ENCODE measurements at places on chromosomes 3 and 15.

- no peak for DNase-seq
These were observed 29.7 kb downstream of the ARNT2 start for GRCh38 chr15:80433836-80434235.

GRCh38 chr15:84937144-84937543 is 44.5 kb upstream of the PDE8A start:
- DNase-seq = no peak

GRCh38 chr3:124832782-124833709 is 54.1 kb downstream of the ITGB5 start:
- DNase-seq = no peak

- no peak for DNase-seq
These were observed 63.4 kb downstream of the PPARG start for GRCh38 chr3:12352253-12352652.

DNA sequence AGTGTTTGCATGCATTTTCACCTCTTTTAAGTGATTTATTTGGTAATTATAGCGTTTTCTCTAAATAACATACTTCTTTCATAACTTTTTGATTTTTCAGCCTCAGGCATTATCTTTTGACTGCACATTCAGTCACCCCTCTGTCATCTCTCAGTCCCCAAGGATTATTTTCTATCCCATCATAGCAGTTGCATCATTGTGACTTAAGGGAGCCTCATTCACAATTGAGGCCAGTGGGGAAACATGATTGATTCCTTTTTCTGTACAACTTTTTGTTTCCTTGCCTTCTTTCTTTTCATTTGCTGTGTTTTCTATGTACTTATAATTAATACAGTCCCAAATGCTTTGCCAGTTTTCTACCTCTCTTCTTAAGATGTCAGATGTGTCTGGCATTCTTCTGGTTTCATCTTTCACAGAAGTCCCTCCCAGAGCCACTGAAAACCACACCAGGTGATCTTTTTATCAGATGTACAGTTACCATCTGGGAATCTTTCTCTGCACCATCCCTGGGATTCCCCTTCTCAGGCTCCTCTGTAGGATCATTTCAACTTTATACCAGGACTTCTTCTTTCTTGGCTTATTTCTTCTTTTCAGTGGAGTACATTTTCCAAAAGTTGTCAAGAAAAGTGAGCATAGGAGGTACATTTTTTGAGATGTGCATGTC is 151.4 kb downstream of the RAP2B start:
- no peak for DNase-seq

DNA sequence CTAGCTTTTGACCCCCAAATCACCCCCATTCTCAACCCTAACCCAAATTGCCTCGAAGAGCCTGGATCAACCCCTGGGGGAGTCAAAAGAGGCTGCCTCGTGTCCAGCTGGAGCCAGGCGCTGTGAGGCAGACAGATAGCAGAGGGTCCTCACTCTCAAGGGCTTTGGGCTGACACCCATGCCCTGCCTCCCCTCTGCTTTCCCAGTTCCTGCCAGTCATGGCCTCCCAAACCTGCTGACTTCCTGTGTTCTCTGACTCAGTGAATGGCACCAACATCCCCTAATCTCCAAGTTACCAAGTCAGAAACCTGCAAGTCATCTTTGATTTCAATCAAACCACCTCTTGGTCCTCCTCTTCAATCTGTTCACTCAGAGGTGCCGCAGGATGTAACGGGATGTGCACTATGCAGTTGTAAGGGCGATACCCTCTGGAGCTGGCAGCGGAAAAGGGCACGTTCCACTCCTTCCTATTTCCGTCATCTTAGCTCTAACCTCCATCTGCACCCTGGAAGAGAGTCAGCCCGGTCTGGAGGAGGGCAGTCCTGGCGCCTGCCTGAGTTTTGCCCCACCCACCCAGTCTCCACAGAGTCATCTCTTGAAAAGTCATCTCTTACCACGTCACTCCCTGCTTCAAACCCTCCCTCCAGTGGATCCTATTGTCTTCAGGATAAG is 52.4 kb upstream of the FAM174B start:
- DNase-seq = no peak

DNA sequence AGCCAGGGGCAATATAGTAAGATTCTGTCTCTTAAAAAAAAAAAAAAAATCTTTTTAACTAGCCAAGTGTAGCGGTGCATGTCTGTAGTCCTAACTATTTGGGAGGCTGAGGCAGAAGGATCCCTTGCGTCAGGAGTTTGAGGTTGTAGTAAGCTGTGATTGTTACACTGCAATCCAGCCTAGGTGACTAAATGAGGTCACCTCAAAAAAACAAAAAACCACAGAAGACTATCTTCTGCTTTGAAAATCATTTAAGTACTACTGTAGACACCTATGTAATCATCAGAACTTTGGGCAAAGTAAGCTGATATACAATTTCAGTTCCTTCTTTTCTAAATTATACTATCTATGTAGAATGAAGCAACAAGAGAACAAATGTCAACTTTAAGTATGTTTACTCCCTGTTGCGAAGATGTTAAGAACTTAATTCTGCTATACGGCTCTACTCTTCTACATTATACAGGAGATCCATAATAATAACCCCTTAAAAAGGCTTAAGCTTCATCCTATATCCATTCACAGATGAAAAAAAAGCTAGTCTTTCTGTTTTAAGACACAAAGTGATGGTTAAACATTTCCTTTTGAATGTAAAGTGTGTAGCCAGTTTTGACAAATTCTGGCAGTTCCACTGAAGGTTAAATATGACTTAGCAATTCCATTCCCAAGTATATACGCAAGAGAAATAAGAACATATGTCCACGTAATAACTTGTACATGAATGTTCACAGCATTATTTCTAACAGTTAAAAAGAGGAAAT is 15.2 kb downstream of the DAZL start:
- no peak for DNase-seq

GRCh38 chr3:178586076-178586475 is 49.8 kb downstream of the KCNMB2 start:
- no peak for DNase-seq

DNA sequence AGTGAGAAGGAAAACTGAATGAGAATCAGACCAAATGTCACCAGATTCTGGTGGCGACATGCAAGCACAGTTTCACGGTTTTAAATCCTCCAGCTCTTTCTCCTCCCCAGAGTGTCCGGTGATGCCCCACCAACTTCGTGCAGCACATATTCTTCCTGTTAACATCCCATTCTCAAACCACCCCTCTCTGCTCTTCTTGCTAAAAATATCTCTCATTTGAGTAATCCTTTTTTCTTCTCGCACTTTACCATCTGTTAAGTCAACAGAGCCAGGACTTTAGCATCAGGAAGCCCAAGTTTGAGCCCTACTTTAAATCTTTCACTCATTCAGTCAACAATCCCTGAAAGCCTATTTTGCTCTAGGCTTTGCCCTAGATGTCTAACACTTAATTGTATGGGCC is 68.2 kb upstream of the VGLL4 start:
- DNase-seq = no peak
